ENCODE measurements at places on chromosomes 7 and 10.
A peak's percentile ranks its signal among the peaks of the same experiment; 100 is the strongest.

GRCh38 chr7:139775829-139776266 lies 1.9 kb downstream of the HIPK2 start:
- peak; percentile 74 for DNase-seq

DNA sequence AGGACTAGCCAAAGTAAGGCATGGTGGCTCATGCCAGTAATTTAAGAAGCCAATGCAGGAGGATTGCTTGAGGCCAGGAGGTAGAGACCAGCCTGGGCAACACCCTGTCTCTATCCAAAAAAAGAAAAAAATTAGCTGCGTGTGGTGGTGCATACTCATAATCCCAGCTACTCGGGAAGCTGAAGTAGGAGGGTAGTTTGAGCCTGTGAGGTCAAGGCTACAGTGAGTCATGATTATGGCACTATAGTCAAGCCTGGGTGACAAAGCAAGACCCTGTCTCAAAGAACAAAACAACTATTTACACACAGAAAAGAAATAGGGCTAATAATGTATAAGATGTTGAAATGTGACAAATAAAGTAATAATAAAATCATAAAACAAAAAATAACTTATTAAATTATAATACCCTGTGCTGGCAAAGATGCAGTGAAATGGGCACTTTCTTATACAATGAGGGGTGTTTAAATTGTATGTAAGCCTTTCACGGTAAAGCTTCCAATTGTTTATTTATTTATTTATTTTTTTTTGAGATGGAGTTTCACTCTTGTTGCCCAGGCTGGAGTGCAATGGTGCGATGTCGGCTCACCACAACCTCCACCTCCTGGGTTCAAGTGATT lies 175.2 kb downstream of the TPST1 start:
- no peak for DNase-seq

DNA sequence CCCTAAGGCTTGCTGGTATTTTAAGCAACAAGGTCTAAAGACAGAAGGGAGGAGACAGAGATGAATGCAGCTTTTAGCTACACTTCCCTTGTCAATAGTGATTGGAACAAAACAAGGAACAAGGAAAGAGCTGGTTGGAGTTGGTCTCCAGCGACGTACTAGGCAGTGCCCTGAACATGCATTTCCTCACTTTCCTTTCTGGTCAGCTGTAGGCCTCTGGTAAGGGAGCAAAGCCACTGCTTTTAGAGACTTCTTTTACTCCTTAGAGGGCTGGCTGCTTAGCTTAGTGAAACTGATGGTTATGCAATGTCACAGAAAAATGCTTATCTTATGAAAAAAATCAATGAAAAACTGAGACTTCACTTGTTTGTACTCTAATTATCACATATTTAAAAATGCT lies 75.5 kb upstream of the TRIL start:
- DNase-seq = no peak

GRCh38 chr7:16193631-16194030 lies 227.7 kb downstream of the CRPPA start:
- DNase-seq = no peak

- peak; percentile 83 for DNase-seq
Measured at GRCh38 chr7:95772771-95773581, 622 bp downstream of the DYNC1I1 start.

DNA sequence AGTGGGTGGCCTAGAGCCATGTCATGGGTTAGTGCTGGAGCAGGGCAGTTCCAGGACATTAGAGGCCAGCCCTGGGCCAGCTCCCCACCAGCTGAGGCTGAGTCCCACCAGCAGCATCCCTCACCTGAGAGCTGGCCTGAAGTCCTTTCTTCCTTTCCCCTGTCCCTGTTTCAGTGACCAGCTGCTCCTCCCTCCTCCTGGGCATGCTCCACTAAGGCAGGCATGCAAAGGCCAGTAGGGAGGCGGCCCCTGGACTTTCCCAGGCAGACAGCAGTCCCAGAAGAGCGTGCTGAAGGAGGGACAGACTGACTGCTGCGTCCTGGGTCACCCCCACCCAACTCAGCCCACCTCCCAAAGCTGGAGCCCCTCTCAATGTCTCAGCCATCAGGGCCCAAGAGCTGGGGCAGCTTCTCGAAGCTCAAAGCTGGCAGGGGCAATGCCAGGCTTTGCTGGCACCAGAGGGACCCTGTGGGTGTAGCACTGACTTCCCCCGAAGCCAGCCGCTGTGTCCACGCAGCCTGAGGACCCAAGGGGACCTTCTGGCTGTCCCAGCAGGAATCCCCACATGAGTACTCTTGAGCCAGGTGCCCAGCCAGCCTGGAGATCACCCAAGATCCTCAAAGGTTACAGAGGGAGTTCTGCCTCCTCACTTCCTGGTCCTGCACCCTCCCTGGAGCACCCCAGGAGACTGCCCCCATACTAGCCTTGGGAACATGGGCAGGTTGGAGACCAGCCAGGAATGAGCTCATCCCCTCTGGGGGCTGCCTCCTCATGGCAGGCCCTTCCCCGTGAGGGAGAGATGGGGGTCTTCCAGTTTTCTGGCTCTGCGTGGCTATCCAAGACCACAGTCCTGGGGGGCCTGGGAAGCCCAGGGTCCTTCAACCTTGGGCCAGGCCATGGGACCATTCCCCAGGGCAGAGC lies 35.2 kb upstream of the RET start:
- no peak for DNase-seq

DNA sequence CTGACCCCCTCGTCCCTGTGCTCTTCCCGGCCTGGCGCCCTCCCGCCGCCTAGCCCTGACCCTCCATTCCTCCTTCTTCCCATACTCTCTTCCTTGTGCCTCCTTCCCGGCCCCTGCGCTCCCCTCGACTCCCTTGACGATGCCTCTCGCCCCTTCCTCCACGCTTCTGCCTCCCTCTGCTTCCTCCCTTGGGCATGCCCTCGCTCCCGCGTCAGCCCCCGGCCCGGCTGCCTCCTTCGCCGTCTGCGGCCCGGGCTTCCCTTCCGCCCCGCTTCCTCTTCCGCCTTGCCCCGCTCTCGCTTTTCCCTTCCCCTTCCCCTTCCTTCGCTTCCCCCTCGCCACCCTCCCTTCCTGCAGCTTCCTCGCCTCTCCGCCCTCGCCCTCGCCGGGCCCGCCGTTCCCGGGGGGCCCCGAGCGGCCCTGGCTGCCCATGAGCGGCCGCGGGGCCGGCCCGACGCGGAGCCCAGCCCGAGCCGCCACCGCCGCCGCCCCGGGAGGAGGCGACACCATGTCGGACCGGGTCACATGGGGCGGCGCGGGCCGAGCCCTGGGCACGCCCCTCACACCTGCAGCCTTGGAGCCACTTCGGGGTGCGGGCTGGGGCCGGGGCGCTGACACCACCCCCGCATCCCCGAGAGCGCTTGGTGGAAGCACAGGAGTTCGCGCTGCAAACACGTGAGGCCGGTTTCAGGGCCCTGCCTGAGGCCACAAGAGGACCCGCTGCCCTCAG lies at the start of gene FBXW4:
Gene FBXW4 (minus strand): TSS at position 497 of the 730 bp plus-strand sequence. CDS start 65 bp downstream, at position 432.
- DNase-seq = peak; percentile 40

DNA sequence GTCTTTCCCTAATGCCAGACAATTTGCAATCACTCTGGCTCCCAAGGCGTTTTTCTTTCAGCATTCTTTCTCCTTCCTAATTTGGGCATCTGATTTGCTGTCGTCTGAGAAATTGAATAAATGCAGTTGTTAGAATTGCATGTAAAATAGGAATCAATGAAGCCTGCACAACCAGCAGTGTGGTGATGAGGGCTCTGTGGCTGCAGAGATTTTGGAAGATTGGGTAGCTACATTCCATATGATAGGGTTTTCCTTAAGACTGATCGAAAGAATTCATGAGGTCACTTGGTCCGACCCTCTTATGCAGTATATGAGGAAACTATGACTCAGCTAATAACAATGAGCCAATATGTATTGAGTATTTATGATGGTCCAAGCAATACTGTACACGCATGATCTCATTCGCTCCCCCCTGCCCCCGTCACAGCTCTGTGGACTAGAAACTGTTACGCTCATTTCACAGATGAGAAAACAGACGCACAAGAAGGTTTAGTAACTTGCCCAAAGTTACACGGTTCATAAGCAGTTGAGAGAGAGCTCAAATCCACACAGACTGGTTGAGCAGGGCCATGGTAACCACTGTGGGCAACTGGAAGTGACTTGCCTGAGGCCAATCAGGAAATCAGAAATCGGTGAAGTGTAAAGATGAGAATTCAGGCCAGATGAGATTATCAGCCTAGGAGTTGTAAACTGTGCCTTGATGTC lies 527.2 kb downstream of the GATA3 start:
- DNase-seq = no peak

DNA sequence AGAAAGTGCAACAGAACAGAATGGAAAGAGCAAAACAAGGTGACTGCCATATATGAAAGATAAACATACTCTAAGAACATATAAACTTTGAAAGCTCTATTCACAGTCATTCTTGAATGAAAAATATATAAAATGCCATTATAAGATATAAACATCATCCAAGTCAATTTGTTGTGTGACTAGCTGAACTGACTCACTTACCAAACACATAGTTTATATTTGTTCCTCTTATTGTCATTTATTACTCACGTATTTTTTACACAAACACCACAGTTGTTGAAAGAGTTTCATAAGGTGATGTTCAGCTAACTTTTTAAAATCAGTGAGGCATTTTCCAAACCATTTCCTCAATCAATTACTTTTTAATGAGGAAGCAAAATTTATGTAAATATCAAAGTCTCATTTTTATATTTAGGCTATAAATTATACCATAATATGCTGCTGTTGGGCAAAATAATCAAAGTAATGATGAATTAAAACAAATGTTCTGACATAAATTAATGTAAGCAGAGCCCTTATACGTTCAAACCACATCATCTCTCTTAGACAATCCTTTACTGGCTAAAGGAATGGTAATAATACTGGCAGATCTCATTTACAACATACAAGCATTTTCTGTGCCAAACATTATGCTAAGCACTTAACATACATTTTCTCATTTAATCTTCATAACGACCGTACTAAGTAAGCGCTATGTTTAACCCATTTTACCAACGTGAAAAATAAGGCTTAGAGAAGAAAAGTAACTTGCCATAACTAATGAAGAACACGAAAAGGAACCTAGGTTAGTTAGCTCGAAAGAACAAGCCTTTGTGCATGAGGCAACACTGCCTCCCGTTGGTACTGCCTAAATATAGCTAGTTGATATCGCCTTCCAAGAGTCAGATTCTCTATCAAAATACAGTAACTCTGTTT lies 7.3 kb downstream of the LRRN3 start:
- peak; percentile 40 for DNase-seq

DNA sequence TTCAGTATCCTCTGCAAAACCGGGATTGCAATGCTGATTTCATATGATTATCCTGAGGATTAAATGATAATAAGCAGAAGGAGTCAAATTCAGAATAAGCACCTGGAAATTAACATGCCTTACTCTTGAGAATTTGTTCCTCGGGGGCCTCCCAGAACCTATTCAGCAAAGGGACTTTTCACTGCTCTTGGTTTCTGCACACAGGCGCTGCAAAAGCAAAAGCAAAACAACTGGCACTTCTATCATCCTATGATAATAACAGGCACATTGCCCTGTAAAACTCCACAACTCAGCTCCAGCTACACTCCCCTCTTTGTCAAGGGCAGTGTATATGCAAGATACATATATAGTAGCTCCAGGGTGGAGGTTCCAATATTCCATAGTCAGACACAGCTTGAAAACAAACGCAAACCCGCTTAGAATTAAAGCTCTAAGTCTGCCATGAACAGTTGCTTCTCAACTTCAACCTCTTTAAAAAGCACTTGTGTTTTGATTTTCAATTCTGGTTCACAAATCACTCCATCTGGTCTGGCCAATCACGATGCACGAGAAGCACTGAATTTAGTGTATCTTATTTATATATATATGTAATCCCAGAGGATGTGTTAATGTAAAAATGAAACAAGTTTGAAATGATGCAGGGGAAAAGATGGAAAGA lies 119.9 kb upstream of the PTER start:
- no peak for DNase-seq

GRCh38 chr10:48555310-48556042 lies 49.4 kb downstream of the ARHGAP22 start:
- DNase-seq = no peak
